ENCODE measurements at places on chromosomes 7 and 10.

GRCh38 chr7:83599131-83599530 is 49.8 kb downstream of the SEMA3E start:
- DNase-seq, result no peak

- DNase-seq, result no peak
Measured at GRCh38 chr10:13717936-13718772, 131.4 kb downstream of the PRPF18 start.

DNA sequence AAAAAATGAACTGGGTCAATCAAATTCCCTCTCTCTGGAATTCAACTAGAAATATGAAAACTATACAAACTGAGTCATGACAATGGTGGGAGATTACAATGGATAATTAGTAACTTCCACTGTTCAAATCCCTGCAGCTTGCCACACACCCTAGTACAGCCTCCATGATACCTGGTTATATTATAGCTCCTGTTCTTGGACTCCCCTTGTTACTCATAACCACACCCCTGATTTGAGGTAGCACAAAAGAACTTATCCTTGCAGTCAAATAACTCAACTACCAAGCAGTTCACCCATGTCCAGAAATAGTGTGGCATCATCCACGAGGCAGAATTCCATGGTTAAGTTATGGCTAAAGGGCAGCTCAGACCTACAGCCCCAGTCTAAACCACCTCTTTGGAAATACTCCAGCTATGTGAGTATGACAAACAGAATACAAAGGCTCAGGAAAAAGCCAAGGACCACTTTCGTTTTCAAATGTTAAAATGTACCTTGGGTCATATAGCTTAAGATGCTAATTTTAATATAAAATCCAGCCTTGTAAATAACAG is 164.7 kb downstream of the CPEB3 start:
- DNase-seq, result no peak

GRCh38 chr10:4535521-4535920 is 290.5 kb upstream of the AKR1E2 start:
- no peak for DNase-seq

- DNase-seq, result no peak
Measured at GRCh38 chr7:66265566-66265965, 60.4 kb downstream of the TPST1 start.

DNA sequence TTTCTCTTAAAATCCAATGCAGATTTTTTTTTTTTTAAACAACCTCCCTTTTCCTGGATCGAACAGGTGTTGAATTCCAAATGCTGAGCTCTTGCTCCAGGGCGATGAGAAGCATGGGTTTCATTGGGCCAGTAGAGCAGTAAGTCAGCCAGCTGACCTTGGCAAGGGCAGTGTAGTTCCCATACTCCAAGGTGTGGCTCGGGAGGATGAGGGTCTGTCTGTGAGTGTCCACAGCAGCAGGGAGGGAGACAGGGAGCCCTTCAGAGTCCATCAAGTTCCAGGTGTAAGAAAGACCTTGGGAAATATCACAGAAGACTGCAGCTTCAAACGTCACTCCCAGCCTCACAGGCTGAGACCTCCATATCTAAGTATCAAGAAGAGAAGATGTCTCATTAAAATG is 50.4 kb downstream of the PKD1L1 start:
- DNase-seq, result no peak

GRCh38 chr7:43071604-43072003 is 40.8 kb upstream of the HECW1 start:
- DNase-seq, result no peak

DNA sequence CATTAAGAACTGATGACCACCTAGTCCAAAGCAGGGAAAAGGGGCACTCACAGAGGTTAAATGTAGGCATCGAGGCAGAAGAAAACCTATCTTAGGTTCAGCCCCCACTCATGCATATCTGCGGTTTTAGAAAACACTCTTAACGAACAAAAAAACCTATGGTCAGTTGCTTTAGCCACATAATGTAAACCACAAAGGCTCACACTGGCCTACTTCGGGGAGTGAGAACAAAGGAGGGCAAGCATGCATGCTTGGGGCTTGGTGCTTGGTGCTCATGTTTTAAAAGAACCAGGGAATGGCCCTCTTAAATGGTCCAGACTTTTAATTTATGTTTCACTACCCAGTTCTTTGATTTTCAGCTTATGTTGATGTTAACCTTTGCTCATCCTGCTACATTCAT is 14.2 kb downstream of the INSYN2A start:
- DNase-seq, result no peak

DNA sequence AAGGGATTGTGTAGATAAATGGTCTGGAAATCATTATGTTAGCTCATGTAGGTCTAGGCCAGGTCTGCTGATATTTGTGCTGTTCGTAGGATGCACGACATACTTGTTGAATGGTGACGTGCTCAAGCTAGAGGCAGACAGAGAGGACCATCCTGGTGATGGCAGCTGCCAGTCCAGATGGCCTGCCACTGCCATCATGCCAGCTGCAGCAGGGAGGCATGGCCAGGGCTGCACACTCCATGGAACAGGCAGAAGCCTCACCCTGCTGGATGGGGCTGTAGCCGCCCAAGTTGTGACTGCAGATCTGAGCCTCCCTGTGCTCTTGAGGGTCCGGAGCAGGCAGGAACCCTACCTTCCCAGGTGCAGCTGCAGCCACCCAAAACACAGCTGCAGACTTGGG is 80.3 kb downstream of the SPDYE5 start:
- DNase-seq, result no peak

DNA sequence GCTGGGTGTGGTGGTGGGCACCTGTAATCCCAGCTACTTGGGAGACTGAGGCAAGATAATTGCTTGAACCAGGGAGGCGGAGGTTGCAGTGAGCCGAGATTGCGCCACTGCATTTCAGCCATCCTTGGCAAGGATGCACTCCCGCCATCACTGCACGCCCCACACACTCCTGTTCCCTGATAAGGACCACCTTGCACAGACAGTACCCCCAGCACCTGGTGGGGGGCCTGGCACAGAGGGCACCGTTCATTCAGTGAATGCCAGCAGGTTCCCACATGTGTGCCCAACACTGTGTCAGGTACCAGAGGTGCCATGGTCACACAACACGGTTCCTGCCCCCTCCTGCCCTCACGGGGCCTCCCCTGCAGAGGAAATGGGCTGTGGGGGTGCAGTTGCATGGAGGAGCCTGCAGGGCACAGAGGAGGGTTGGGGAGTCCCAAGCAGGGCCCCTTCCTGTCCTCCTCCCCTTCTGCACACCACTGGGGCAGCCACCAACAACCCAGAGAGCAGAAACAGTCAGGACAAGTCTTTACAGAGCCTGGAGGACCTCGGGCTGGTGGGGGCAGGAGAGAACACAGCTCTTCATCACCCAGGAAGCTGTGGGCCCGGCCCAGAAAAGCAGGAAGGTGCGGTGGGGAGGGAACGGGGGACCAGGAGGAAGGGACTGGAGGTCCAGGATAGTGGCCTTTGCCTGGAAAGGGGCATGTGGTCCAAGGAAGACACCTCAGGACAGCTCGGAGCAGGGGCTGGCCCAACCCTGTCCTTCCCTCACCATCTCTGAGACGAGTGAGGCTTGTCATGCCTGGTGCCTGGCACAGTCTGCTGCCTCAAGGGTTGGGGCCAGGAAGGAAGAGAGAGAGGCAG is 7.1 kb downstream of the CRYGN start:
- no peak for DNase-seq

DNA sequence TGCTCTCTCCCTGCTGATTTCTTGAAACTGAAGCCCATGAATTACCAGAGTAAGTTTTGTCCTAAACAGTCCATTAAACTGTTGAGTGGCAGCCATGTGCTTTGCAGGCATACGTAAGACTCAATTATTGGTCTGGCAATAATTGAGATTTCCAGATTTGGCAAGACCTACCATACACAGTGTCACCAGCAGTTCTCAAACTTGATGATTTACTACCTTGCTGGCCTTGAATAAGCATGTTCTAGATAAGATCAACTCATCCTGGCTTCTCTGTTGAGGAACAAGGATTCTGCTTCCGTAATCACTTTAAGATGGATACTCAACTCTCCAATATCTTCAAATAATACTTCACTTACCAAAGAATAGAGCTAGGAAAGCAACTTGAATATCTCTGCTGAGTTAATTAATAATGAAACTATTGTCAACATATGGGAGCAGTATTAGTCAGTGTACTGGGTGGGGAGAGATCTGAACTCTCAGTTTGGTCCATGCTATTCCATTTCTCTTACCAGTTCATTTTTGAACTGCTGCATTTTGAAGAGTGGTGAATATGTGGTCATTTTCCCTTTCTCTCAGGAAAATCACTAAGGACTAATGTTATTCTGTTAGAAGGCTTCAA is 181.4 kb downstream of the IPMK start:
- DNase-seq, result no peak

GRCh38 chr7:3033136-3033535 is 10.5 kb downstream of the CARD11 start:
- DNase-seq, result no peak

- DNase-seq, result no peak
Measured at GRCh38 chr10:47049906-47050305, 138.7 kb downstream of the PTPN20 start.

DNA sequence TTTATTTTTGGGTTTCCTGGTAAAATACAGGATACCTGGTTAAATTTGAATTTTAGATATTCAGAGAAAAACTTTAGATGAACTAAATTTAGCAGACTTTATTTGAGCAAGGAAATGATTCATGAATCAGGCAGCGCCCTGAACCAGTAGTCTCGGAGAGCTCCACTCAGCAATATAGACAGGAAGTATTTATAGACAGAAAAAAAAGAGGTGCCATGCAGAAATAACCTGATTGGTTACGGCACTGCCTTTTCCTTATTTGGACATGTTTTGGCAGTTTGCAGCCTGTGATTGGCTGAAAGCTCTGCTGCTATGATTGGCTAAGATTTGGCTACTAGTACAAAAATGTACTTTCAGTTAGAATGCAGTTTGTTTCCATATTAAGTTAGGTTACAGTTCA is 198.3 kb upstream of the DKK1 start:
- DNase-seq, result no peak

DNA sequence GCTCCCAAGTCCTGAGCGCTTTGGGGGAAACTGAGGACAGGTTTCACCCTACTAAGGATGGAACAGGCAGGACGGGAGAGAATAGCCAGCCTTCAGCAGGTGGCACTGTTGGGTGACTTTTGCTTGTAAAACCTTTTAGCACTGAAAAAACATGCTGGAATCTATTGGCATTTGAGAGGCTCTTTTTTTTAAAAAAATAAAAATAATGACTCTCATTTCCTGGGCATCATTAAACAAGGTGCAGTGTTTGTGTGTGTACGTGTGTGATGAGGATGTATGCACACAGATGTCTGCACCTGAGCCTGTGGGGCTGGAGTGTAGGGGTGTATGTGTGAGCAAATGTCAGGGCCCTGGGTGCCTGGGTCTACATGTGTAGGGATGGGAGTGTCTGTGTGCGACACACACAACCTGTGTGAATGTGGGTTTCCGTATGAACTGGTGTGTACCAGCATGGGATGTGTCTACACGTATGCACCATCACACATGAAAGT is 177.9 kb downstream of the RPS24 start:
- DNase-seq, result peak; percentile 9

DNA sequence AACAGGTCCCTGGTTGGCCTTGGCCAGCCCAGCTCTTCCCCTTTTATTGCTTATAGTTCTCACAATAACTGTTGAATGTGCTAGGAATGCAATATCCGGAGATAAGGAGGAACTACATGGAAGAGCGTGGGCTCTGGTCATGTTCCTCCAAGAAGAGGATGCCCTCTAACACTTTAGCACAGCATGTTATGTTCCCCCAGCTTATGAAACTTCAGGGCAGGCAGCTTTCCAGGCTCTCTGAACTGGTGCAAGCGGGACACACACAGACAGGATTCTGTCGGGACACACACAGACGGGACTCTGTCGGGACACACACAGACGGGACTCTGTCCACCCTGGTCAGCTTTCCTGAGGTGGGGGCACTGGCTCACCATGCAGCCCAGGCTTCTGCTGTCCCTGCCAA is 141.6 kb downstream of the PKD1L1 start:
- peak; percentile 34 for DNase-seq
